ENCODE measurements at places on chromosomes 2 and 18. TPM values are rescaled to one million over a fixed set of nuclear protein-coding genes. Genes with fewer than 3 reads are reported as not detected.
A peak's percentile ranks its signal among the peaks of the same experiment; 100 is the strongest.

- H3K4me1 ChIP-seq: no peaks in the 10 kb centered on the region
- H3K27me3 ChIP-seq: no peaks in the 10 kb centered on the region
- no peak overlapping the region for H3K4me3 ChIP-seq
Measured at GRCh38 chr2:23635442-23636340, 250.7 kb downstream of the KLHL29 start.

GRCh38 chr2:26033818-26034636, at the start of gene RAB10:
Gene RAB10, plus strand, starts transcription at chr2:26034084. Its CDS starts 525 bp downstream, at chr2:26034609.
- H3K4me1 ChIP-seq: peaks cover 19% of the 10 kb centered on the region
- peak within 1 kb of the TSS; percentile 93 for H3K4me3 ChIP-seq
- DNase-seq: peak; percentile 100
- peaks cover 35% of the 10 kb centered on the region for H3K36me3 ChIP-seq
- peak within 1 kb of the TSS; percentile 88 for H3K27ac ChIP-seq
- peaks cover 2% of the 10 kb centered on the region for H3K27me3 ChIP-seq

SLC4A3 gene
- 0.14 TPM for total RNA-seq

- H3K27ac ChIP-seq: no peak overlapping the region
- no peak for DNase-seq
- H3K36me3 ChIP-seq: no peaks in the 10 kb centered on the region
- H3K27me3 ChIP-seq: no peaks in the 10 kb centered on the region
- no peaks in the 10 kb centered on the region for H3K4me1 ChIP-seq
Measured at GRCh38 chr2:72023678-72024390, 123.8 kb downstream of the CYP26B1 start.

DNA sequence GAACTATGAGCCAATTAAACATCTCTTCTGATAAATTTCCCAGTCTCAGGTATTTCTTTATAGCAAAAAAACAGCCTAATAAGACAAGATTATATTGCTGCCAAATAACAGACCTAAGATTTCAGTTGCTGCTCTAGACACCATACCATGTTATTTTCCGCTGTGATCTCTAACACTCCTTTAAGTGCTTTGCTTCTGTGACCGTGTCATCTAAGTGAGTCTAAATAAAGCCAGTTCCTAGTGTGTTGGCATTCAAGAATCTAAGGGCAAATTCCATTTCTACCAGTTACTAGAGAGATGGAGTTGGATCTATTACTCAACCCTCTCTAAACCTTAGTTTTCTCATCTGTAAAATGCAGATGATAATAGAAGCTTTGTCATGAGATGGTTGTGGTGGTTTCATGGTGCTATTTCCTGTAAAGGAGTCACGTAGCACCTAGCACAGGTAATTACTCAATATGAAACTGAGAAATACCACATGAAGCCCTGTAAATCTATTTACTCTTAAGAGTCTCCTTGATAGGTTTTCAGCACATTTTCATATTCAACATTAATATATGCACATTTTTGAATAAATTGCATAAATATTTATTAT, 40.5 kb downstream of the SPHKAP start:
- H3K4me3 ChIP-seq: no peak overlapping the region
- H3K36me3 ChIP-seq: no peaks in the 10 kb centered on the region
- H3K4me1 ChIP-seq: peaks cover 5% of the 10 kb centered on the region

TLX2 gene
- total RNA-seq: 0.82 TPM

- no peaks in the 10 kb centered on the region for H3K36me3 ChIP-seq
- no peak overlapping the region for H3K4me3 ChIP-seq
- peaks cover 15% of the 10 kb centered on the region for H3K4me1 ChIP-seq
- no peak overlapping the region for H3K27ac ChIP-seq
- peaks cover 22% of the 10 kb centered on the region for H3K27me3 ChIP-seq
Measured at GRCh38 chr2:8656160-8656641, 25.7 kb upstream of the ID2 start.

DNA sequence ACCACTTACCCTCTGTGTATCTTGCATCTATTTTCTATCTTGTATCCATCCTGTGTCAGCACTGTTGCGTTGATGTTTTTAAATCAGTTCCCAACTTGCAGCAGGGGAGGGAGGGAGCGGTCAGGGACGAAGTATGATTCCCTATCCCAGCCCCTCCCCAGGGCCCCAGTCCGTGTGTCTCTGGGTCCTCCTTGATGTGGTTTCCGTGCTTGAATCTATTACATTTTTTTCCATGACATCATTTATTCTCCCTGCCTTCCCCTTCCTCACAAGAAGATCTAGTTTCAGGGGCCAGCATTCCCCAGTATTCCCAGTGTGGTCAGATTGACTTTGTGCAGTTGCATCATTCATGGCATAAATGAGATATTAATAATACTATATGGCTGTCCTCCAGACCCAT, 479.3 kb downstream of the PTPRM start:
- H3K27me3 ChIP-seq: no peaks in the 10 kb centered on the region
- no peak for DNase-seq
- H3K27ac ChIP-seq: no peak overlapping the region
- no peaks in the 10 kb centered on the region for H3K36me3 ChIP-seq
- peaks cover 7% of the 10 kb centered on the region for H3K4me1 ChIP-seq

TIMM21 gene
- 48.3 TPM for total RNA-seq

DNA sequence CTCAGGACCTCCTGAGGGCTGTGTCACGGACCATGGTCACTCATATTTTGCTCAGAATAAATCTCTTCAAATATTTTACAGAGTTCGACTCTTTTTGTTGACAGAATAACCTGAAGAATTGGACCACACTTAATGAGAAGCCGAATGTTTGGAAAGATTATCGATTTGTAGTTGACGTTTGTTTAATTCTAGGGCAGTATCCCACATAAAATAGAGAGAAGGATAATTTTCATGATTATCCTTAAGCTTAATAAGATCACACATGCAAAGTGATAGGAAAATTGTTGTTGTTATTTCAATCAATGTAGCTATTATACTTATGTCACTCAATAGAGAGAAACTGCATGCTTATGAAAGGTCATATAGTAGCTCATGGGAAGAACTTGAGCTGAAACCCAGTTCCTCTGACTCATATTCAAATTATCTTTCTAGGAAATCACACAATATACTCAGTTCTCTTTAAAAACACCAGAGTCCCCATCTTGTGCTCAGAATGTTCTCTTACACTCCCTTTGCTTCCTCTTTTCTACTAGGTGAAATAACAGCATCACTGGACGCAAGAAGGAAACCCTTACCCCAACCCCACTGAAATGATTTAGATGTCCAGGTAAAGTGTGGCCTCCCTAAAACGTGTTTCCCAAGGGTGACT, 982.1 kb downstream of the TSN start:
- no peak for DNase-seq
- no peaks in the 10 kb centered on the region for H3K36me3 ChIP-seq
- H3K27me3 ChIP-seq: no peaks in the 10 kb centered on the region
- H3K4me3 ChIP-seq: no peak overlapping the region

GRCh38 chr18:23805898-23806297, 116.6 kb downstream of the LAMA3 start:
- H3K27ac ChIP-seq: no peak overlapping the region
- H3K27me3 ChIP-seq: peaks cover 30% of the 10 kb centered on the region
- no peaks in the 10 kb centered on the region for H3K36me3 ChIP-seq
- H3K4me1 ChIP-seq: peaks cover 8% of the 10 kb centered on the region
- DNase-seq: no peak

USP37 gene
- 40.7 TPM for total RNA-seq

DNA sequence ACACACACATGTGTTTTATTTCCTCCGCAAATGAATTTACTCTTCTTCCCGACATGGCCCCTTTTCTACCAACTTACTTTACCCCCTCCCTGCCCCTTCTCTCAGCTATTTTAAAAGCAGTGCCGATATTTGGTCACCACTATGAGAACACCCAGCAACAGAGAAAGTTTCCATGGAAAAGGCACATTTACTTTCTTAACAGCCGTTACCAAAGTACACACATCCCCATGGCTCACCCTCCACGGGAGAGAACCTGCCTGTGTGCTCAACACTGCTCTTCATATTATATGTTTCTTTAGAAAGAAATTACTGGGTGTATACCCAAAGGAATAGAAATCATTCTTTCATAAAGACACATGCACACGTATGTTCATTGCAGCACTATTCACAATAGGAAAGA, 714.4 kb downstream of the DCDC2C start:
- no peak for DNase-seq
- H3K4me3 ChIP-seq: no peak overlapping the region
- no peaks in the 10 kb centered on the region for H3K27me3 ChIP-seq

IL36G gene
- not detected for total RNA-seq

LAMA3 gene
- total RNA-seq: 0.05 TPM

CCDC148 gene
- not detected for total RNA-seq

DNA sequence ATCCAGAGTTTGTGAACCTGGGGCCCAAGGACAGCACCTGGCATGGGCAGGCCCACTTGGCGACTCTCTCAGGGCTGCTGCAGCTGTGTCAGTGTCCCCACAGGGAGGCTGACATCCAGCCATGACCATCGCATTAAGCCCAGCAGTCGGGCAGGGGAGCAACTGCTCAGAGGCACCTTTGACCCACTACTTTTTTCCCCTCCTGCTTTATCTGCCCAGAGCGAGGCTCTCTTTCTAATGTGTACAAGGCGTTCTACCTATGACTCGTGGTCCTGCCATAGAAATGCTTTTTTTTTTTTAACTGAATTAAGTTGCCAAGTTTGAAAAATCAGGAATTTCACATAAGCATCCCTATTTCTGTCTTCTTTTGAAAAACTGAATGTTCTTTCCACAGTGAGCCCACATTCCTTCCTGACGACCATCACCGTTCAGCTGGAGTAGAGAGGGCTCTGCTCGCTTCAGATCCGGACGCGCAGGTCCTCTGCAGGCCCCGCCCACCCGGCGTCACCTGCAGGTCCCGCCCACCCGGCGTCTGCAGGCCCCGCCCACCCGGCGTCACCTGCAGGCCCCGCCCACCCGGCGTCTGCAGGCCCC, 403 bp upstream of the CLUL1 start:
- no peaks in the 10 kb centered on the region for H3K36me3 ChIP-seq
- H3K4me3 ChIP-seq: no peak overlapping the region
- peaks cover 25% of the 10 kb centered on the region for H3K27me3 ChIP-seq
- no peak overlapping the region for H3K27ac ChIP-seq
- H3K4me1 ChIP-seq: peaks cover 3% of the 10 kb centered on the region

DNA sequence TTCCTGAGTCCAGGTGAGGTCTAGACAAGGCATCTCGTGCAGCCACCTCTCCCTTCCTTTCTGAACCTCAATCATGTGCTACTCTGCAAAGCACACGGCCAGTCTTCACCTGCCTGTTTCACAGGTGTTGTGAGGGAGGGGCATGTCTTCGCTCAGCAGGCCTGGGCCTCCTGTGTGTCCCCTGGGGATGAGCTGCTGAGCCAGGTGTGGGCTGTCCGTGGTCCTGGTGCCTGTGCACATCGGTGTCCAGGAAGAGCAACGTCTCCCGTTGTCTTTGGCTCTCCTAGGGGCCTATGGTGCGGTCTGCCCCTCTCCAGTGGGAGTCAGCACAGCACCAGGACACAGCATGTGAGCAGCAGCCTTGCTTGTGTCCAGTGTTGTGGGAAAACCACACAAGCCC, 16.7 kb downstream of the ARHGEF4 start:
- peaks cover 3% of the 10 kb centered on the region for H3K27me3 ChIP-seq
- no peaks in the 10 kb centered on the region for H3K4me1 ChIP-seq
- DNase-seq: no peak
- no peak overlapping the region for H3K27ac ChIP-seq
- H3K36me3 ChIP-seq: no peaks in the 10 kb centered on the region

- H3K27me3 ChIP-seq: peaks cover 21% of the 10 kb centered on the region
- DNase-seq: no peak
- no peak overlapping the region for H3K27ac ChIP-seq
- no peak overlapping the region for H3K4me3 ChIP-seq
Measured at GRCh38 chr18:50039746-50040145, 155.2 kb downstream of the MYO5B start.

- H3K27ac ChIP-seq: no peak overlapping the region
- DNase-seq: no peak
- peaks cover 26% of the 10 kb centered on the region for H3K36me3 ChIP-seq
- no peak overlapping the region for H3K4me3 ChIP-seq
- H3K27me3 ChIP-seq: no peaks in the 10 kb centered on the region
- H3K4me1 ChIP-seq: peaks cover 14% of the 10 kb centered on the region
Measured at GRCh38 chr2:200396781-200397242, 90.3 kb downstream of the SPATS2L start.

GRCh38 chr2:5736886-5737285, 44.7 kb downstream of the SOX11 start:
- H3K27me3 ChIP-seq: no peaks in the 10 kb centered on the region
- H3K4me1 ChIP-seq: no peaks in the 10 kb centered on the region
- H3K27ac ChIP-seq: no peak overlapping the region
- no peaks in the 10 kb centered on the region for H3K36me3 ChIP-seq

- H3K27me3 ChIP-seq: no peaks in the 10 kb centered on the region
- peak overlapping the region; percentile 93 for H3K27ac ChIP-seq
- peaks cover 40% of the 10 kb centered on the region for H3K36me3 ChIP-seq
- DNase-seq: peak; percentile 53
Measured at GRCh38 chr2:159903443-159904126, 105.6 kb upstream of the CD302 start.

- DNase-seq: no peak
- H3K27ac ChIP-seq: no peak overlapping the region
- H3K36me3 ChIP-seq: no peaks in the 10 kb centered on the region
- H3K4me3 ChIP-seq: no peak overlapping the region
Measured at GRCh38 chr2:98931596-98931995, 4.4 kb downstream of the CRACDL start.

DNA sequence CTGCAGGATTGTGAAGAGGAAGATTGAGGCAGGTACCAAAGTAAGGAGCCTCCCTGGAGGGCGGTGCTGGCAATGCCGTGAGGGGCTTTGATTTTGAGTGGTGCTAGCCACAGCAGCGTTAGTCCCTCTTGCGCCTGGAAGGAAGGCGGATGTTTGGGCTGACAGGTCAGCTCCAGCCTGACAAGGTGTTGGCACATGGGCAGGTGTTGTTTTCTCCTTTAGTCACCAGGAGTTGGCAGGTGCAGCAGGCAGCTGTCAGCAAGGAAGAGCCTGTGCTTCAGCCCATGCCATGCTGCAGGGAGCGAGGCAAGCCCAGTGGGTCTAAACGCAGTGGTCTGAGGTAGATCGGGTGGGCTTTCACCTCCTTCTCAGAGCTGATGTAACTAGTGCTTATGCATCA, 8.5 kb downstream of the SEC11C start:
- H3K4me3 ChIP-seq: no peak overlapping the region
- no peaks in the 10 kb centered on the region for H3K27me3 ChIP-seq
- no peak for DNase-seq
- peaks cover 58% of the 10 kb centered on the region for H3K4me1 ChIP-seq
- H3K27ac ChIP-seq: peak overlapping the region; percentile 67

SIX3 gene
- 0.25 TPM for total RNA-seq

DNA sequence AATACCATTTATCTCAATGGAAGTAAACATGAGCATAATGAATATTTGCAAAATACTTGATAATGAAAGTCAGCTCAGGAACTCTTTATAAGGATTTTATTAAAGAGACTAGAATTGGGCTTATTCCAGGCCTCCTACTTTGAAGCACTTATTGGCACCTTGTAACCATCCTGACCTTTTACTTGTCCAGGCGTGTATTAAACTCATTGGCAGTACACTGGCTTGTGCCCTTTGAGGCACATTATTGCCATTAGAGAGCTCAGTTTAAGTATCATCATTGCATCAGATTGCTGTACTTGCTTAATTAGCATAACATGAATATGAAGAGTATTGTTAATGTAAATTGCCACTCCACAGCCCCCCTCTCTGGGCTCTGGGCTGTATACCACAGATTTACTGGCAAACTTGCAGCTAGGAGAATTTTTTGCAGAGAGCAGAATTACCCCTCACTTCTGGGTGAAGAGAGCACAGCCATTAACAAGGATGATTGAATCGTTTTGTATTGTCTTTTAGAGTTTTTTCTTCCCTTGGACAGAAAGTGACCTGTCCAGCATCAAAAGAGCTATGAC, 72.5 kb downstream of the XIRP2 start:
- no peak overlapping the region for H3K27ac ChIP-seq
- H3K4me1 ChIP-seq: no peaks in the 10 kb centered on the region
- no peak for DNase-seq
- H3K4me3 ChIP-seq: no peak overlapping the region
- H3K36me3 ChIP-seq: no peaks in the 10 kb centered on the region

Data from activated T-helper 2 cell treated with anti-CD3 and anti-CD28 coated beads, Interferon-gamma antibody, Interleukin-2, Interleukin-4, amounts not matched to agents 10 μg/mL and 5 μg/mL and 100 μg/mL, durations not matched to agents 14 hours and 24 hours and 36 hours (primary cell).